ENCODE measurements at places on chromosomes 16 and 17.

- DNase-seq: no peak
These were observed 440.9 kb upstream of the MAF start for GRCh38 chr16:80041410-80041809.

DNA sequence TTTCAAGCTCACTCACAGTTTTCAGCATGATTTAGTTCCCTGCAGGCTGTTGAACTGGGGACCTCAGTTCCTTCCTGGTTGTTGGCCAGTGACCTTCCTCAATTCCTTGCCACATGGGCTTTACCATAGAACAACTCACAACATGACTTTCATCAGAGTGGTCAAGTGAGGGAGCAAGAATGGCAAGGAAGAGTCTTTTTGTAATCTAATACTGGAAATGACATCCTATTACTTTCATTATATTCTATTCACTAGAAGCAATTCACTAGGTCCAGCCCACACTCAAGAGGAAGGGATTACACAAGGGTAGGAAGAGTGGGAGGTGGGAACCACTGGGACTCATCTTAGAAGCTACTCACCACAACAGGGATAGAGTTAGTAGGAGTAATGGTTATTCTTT lies 57.6 kb downstream of the SYT17 start:
- no peak for DNase-seq

DNA sequence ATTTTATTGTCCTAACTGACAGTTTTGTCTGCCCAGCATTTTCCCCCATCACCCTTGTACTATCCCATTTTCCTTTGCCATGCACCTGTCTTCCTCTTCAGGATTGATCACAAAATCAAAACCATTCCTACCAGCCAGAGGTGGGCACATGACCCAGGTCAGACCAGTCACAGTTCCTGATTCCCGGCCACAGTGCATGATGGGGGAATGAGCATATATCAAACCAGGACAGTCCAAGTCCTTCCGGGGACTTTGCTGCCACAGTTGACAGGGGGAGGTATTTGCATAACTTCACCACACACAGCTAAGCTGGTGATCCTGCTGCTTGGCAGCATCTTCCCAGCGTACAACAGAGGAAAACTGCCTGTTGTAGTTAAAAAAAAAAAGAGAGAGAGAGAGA lies 493.9 kb downstream of the WWOX start:
- no peak for DNase-seq

- DNase-seq: no peak
These were observed 2.6 kb downstream of the ARHGAP23 start for GRCh38 chr17:38430822-38431221.

DNA sequence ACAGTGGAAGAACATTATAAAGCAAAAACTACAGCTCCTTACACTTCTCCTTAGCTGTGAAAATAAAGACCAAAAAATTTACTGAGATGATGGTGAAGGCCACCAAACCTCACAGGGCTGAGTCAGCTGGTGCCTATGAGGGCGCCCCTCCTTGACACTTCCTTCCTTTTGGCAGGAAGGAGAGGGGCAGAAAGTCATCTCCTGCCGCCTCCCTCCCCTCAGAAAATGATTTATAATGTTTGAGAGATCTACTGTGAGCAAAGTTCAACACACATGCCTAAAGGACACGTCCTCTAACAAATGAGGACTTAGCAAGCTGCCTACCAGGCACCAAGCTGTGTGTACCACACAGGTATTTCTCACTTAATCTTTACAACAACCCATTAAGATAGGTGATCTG lies 245.7 kb downstream of the PRKCA start:
- no peak for DNase-seq

DNA sequence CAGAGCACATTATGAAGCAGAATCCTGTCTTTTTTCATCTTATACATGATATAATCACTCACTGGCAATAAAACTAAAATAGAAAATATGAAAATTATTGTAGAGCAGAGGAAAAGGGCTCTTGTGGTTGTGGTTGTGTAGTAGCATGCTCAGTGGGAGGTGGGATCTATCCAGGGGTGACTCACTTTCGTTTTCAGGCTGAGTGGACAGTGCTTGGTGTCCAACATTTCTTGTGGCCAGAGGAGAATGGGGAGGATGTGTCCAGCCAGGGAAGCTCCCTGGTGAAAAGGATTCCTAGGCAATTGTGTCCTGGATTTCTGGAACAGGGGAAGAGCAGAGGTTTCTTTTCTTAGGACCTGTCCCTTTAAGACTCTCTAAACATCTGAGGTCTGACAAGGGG lies 31.9 kb upstream of the CPHXL start:
- DNase-seq: no peak

- DNase-seq: no peak
These were observed 50.2 kb downstream of the WSCD1 start for GRCh38 chr17:6120351-6120750.

DNA sequence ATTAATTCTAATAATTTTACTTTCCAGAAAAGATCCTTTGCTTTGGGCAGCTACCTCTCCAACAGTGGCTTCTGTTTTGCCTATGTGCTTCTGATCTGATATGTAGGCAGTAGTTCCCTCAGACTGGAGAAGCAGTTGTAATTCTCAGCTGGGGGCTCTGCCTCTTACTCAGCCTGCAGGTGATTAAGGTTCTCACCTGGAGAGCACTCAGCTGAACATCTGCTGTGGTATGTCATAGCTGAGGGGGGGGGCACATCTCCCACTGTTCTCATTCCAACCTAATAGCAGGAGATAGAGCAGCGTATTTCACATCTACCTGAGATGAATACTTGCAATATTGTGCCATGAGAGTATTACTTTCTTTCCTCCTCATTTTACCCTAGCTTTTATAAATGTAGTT lies 511.9 kb upstream of the CDH8 start:
- no peak for DNase-seq

- DNase-seq: no peak
These were observed 206.3 kb downstream of the RAB11FIP4 start for GRCh38 chr17:31597646-31598398.

- DNase-seq: no peak
These were observed 252.4 kb downstream of the IRF8 start for GRCh38 chr16:86151239-86151851.

DNA sequence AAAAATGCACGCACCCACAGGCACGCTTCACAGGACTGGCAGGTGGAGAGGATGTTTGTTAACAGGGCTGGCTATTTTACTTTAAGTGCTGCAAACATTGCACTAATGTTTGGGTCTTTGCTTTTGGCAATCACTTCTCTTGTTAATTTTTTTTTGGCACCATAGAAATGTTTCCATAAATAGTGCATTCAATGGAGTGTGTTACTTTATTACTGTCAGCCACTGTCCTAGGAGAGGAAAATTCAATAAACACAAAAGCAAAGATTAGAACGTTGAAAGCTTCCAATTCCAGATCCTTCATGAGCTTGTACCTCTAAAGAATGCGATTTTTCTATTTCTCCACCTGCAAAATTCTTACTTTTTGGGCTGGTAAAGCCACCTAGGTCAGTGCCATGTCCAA lies 743.5 kb downstream of the WWOX start:
- no peak for DNase-seq

GRCh38 chr17:1907909-1908698 lies 78.3 kb downstream of the RPA1 start:
- DNase-seq: peak; percentile 34

DNA sequence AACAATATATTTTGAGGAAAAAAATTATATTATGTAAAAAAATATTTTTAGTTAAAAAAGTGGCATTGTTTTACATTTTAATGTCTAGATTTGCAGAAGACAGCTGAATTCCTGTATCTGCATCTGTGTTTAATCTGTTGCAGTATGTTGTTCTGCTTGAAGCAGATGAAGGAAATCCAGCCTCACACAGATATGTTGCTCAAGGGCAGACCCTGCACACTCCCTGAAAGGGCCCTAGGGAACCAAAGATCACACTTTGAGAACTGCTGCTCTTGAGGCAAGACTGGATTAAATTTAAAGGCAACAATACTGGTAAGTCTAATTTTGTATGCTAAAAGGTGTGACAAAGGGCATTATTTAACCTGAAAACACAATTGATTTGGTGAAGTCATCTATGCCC lies 16.4 kb upstream of the SLC6A4 start:
- DNase-seq: no peak

GRCh38 chr16:10881479-10882030 lies 4.6 kb downstream of the CIITA start:
- DNase-seq: no peak

- no peak for DNase-seq
These were observed 15.5 kb upstream of the TMEM94 start for GRCh38 chr17:75440738-75441448.

GRCh38 chr17:43741636-43742035 lies 17.0 kb downstream of the SOST start:
- DNase-seq: no peak

- DNase-seq: no peak
These were observed 154.7 kb downstream of the CEP112 start for GRCh38 chr17:66037221-66037620.

DNA sequence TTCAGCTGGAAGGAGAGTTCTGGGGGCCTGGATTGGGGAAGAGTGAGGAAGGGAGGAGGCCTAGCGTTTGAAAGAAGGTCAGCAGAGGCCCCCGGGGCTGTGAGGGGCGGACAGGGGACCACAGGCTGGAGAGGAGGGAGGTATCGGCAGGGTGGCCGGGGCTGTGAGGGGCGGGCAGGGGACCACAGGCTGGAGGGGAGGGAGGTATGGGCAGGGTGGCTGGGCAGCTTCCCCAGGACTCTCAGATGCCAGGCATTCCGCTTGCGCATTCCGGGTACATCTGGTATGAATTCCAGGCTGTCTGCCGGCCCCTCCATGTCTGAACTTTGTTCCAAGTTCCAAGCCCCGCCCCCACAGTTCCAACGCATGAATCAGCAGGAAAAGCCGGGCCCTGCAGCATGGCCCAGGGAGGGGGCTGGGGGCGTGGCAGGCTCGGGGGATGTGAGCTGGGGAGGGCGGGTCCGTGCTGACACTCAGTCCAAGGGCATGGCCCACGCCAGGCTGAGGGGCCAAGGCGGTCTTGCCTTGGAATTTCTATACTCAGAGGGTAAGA lies 4.3 kb upstream of the TLCD2 start:
- DNase-seq: peak; percentile 93

GRCh38 chr17:65041518-65041917 lies 15.0 kb downstream of the GNA13 start:
- DNase-seq: no peak

- peak; percentile 60 for DNase-seq
These were observed 121.2 kb upstream of the RCVRN start for GRCh38 chr17:10025976-10026901.

- DNase-seq: no peak
These were observed 84.5 kb downstream of the SOX9 start for GRCh38 chr17:72205357-72205756.

- no peak for DNase-seq
These were observed 24.3 kb upstream of the ZNF750 start for GRCh38 chr17:82863941-82864712.

Data from retinal pigment epithelial cell (primary cell).